NCI-H1092 treated with DMSO at 0.1 percent for 48 hours (cell line): ENCODE measurements at places on chromosomes 16 and 17.

DNA sequence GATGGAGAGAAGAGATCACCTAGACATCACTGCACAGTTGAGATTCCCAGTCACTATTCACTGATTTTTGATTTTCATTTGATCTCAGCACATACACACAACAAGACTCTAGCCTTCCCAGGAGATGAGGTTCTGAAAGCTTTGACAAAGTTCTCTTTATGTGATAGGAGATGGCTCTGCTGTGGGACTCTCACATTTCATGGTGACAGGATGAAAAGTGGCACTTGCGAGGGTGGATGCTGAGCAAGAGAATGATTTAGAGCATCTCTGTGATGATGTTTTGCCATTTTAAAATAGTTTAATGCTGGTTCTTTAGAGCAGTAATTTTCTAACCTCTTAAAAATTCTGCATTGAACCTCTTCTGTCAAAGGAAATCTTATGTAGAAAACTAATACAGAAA, 113.3 kb upstream of the CA10 start:
- no peak for DNase-seq

DNA sequence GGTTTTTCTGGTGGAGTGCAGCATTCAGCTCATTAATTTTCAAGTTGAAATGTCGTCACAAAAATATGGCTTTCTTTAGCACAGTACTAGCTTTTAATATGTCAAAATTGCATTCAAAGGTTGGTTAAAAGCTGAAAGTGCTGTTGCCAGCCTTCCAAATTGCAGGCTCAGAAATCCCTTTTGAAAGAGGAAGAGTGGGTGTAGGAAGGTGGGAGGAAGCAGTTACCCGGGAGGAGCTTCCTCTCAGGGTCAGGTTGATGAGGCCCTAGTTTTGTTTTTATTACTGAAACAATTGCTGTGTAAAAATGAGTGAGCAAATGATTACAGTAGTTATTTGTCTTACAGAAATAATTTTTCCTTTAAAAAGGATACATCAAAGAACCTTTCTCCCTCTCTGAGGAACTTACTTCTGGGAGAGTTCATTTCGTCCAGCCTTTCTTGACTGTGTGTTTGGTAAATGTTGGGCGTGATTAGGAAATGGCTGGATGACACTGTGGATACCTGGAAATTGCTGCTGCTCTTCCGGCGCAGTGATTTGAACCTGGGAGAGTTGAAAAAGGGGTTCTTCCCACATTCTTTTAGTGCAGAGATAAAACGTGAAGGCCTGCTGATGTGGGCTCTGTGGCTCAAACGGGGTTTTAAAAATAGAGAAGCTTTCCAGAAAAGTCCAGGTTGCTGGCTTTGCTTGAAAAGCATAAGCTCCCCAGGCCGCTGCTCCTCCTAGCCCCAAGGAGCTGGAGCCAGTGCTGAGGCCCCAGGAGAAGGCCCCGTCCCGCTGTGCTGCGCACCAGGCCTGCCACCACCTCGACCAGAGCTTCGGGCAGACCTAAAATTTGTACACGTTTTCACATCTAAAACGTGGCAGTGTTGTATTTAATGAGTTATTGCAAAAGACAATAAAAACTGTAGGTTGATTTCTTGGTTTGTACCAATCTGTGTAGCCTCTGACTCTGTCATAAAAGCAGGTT, 41.7 kb downstream of the SEC14L1 start:
- DNase-seq, result no peak

- no peak for DNase-seq
Measured at GRCh38 chr17:39800540-39800939, 62.8 kb downstream of the GRB7 start.

- no peak for DNase-seq
Measured at GRCh38 chr17:49406421-49407061, 8.1 kb downstream of the PHB1 start.

GRCh38 chr17:45341533-45342158, 24.8 kb upstream of the MAP3K14 start:
- no peak for DNase-seq

- no peak for DNase-seq
Measured at GRCh38 chr17:74746376-74746775, 2.1 kb upstream of the NHERF1 start.

DNA sequence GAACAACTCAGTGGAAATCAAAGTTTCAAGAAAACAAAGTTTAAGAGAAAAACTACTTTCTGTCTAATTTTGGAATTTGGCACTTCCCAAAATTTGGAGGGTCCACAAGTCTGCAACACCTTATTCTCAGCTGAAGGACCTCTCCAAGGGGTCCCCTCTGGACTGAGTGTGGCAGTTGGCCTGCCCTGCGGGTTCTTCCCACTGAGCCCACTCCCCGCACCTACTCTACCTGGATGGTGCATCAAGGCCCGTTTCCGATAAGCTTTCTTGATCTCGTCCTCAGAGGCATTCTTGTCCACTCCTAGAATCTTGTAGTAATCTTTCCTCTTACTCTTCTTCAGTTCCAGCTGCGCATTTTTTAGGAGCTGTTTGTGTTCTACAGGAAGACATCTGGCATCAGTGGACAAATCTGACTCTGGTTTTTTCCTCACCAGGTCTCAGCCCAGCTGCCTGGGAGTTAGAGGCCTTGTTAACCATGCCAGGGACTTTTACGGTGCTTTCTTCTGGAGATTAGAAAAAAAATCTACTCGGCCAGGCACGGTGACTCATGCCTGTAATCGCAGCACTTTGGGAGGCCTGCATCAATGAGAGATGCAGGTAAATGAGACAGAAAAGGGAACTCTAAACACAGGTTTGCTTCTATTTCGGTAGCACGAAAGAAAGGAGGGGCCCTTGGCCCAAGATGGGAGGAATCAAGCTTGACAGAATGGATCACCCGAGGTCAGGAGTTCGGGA, 15.6 kb downstream of the CNP start:
- DNase-seq, result no peak

DNA sequence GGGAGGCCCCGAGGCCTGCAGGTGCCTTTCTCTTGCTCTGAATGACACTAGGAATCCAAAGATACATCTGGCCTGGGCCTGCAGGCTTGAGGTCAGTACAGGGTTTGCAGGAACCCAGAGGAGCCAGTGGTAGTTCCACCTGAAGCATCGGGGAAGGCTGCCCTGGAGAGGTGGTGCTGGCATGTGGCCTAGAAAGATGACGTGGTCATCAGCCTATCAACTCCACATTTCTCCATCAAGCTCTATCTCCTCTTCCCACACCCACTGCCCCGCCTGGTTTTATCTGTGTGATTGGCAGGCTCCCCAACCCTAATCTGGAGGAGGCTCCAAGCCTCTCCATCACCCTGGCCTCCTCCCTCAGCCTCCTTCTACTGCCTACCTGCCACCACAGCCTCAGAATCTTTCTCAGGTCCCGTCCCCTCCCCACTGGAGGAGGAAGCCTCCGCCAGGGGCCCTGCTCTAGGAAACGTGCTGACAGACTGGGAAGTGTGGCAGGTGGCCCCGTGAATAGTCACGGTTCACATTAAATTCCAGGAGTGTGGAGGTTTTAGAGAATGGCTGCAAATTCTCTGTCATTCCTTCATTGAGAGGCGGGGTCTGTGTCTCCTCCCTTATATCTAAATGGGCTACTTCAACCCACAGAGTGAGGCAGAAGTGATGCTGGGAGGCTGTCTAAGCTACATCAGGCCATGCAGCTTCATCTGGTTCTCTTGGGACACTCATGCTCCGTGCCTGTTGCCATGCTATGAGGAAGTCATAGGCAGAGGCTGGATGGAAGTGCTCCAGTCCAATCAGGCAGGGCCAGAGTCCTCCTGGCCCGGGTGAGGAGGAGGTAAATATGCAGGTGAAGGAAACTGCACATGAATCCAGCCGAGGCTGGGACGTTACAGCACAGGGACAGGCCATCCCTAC, 11.4 kb upstream of the MAP2K3 start:
- DNase-seq, result no peak

GRCh38 chr17:59812139-59812538, 80.6 kb downstream of the TUBD1 start:
- DNase-seq, result no peak

DNA sequence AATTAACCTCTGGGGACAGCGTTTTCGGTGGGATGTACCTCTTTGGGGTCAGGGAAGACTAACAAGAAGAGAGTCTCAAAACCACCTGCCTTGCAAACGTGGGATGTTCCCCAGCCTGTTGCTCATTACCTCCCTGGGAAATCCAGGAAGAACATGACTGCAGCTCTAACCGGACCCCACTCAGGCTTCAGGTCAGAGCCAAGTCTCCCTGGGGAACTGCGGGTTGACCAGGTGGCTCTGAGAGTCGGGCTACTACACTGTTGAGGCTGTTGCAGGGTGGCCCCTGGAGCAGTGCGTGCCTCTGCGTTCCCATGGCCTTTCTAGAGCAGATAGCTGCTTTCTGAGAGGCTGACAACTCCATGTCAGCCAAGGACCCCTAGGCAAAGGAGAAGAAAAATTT, 309.1 kb downstream of the FOXL1 start:
- DNase-seq, result no peak

DNA sequence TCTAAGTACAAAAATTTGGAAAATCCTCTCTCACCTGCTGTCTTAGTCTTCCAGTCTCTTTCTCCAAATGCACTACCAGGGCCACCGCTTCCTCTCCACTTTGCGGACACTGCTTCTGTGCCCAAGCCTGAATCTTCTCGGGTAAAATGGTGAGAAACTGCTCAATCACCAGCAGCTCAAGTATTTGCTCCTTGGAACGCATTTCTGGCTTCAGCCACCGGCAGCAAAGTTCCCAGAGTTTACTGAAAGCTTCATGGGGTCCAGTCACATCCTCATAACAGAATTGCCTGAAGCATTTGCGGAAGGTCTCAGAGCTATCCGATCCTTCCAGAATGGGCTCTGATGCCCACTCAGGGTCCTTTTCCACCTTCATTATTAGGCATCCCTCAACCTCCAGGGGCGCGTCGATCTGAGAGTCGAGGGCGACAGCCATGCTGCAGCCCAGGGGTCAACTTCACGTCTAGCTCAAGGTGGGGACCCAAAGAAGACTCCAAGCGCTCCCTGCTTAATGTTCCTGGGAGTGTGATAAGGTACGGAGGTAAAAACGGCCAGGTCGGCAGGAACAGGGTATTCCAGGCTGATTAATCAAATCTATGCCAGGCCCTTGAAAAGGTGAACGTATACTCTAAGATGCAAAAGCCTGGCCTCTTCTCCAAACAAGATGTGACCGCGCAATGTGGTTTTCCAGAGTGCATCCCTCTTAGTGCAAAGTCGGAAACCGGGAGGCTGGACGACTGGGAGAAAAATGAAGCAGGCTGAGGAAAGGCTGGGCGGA, 763 bp downstream of the ZKSCAN2 start:
- DNase-seq, result peak; percentile 58

DNA sequence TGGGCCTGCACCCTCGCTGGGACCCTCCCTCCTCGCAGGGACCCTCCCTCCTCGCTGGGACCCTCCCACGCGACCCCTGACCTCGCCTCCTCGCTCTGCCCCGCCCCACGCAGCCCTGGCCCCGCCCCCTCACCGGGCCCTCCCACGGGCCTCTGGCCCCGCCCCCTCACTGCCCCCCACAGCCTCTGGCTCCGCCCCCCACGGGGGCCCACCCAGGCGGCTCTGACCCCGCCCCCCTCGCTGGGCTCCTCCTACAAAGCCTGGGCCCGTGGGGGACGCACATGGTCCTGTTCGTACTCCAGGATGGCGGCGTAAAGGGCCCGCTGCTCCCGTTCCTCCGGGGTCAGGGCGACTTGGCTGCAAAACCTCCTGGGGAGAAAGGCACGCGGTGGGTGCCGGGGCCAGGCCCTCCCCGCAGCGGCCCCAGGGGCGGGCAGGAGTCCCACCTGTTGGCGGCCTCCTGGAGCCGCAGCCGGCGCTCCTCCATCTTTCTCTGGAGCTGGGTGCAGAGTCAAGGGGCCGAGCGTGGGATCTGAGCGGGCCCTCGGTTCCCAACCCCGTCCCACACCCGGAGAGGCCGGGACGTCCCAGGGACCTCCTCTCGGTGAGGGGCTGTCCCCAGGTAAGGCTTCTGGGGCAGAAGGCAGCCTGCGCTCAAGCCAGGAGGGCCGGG, 9.0 kb downstream of the VPS9D1 start:
- DNase-seq, result peak; percentile 36

- no peak for DNase-seq
Measured at GRCh38 chr16:13660807-13661206, 259.1 kb upstream of the ERCC4 start.

DNA sequence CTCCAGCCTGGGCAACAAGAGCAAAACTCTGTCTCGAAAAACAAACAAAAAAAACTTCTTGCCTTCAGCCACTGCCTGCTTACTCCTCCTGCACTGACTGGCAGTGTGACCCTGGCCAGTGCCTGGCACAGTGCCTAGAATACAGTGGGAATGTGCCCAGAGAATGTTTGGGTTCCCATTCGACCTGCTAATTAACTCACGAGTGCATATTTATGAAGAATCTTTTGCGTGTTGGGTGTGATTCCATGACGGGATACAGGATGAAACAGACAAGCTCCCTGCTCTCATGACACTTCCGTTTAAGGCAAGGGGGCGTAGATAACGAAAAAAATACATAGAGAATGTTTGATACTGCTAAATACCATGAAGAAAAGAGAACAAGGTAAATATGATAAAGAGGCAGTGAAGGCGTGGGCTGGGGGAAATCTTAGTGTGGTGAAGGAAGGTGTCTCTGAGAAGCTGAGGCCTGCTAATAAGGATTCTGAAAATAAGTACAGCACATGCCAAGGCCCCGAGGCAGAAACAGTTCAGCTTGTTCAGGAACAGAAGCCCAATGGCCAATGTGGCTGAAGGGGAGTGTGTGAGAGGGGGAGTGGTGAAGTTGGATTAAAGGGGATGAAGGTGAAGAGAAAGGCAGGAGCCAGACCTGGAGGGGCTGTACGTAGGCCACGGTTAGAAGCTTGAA, 4.3 kb downstream of the ABI3 start:
- no peak for DNase-seq

DNA sequence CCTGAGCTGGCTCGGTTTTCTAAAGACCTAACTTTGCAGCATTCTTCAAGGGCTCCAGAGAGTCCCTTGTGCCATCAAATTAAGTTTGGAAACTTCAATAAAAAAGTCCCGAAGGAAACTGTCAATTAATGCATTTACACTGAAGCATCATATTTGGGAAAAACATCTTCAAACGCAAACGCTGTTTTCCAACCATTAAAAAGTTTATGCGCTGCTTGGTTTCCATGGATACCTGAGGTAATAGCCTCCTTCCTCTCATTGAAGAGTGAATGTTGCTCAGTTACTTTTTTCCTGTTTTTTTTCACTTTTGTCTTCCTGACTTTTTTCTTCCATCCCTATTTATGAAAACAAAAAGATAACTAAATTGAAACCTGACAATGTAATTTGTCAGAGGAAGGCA, 399.1 kb downstream of the MAF start:
- no peak for DNase-seq
